ENCODE measurements at places on chromosomes 6 and 20.

DNA sequence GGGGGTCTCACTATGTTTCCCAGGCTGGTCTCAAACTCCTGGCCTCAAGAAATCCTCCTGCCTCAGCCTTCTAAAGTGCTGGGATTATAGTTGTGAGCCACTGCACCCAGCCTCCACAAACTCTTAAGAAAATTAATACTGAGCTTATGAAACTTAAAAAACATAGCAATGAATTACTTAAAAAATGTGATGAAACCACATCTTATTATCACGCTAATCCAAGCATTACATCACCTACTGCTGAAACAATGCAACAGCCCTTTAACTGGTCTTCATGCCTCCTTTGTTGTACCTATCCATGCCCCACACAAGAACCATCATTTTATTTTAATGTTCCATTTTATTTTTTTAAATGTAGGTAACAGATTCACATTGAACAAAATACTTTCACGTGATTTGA, 24.9 kb downstream of the SESN1 start:
- DNase-seq, result no peak

DNA sequence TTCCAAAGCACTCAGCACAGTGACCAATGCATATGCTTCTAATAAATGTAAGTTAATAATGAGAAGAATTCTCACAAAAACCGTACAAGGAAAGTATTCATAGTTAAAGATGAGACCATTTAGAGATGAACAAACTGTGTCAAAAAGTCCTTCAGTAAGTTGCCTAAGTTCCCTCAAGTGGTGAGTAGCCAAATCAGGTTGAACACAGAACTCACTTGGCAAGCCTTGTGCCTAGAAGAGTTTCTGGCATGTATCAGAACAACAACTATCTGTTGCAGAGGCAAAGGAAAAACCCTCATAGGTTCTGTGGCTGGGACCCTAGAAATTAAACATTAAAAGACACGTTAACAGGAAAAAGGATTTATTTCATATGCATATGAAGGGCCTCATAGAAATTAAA, 129.6 kb upstream of the DOK5 start:
- no peak for DNase-seq

DNA sequence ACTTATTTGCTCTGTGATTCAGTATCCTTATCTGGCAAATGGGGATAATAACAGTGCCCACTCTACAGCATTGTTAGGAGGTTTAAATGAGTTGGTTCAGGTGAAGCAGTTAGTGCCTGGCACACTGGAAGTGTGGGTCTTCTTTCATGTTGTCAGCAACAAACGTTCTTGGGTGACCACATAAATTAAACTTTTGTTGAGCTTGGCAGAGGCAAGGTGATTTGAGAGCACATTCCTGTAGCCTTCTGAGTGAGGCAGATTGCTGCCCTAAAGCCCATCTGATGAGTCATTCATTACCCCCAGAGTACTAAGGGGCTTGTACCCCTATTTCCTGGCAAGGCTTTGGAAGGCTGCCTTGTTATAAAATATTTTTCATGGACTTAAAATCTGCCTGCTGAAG, 25.8 kb downstream of the SEC23B start:
- no peak for DNase-seq

- DNase-seq, result peak; percentile 12
Measured at GRCh38 chr6:26251354-26252076, 113.5 kb upstream of the BTN3A2 start.

- no peak for DNase-seq
Measured at GRCh38 chr20:12047838-12048432, 130.2 kb downstream of the BTBD3 start.

GRCh38 chr6:142913511-142914047, 31.4 kb downstream of the HIVEP2 start:
- no peak for DNase-seq

- no peak for DNase-seq
Measured at GRCh38 chr6:34051331-34051919, 94.5 kb downstream of the GRM4 start.

- no peak for DNase-seq
Measured at GRCh38 chr6:16930432-16930831, 169.2 kb upstream of the ATXN1 start.

GRCh38 chr6:108798670-108799353, 49.4 kb upstream of the ARMC2 start:
- DNase-seq, result no peak

All from hippocampal formation (tissue), 2 donors.